ENCODE measurements at places on chromosomes 2 and 18.

GRCh38 chr2:69740502-69740951 lies 1.4 kb upstream of the ANXA4 start:
- DNase-seq: no peak

DNA sequence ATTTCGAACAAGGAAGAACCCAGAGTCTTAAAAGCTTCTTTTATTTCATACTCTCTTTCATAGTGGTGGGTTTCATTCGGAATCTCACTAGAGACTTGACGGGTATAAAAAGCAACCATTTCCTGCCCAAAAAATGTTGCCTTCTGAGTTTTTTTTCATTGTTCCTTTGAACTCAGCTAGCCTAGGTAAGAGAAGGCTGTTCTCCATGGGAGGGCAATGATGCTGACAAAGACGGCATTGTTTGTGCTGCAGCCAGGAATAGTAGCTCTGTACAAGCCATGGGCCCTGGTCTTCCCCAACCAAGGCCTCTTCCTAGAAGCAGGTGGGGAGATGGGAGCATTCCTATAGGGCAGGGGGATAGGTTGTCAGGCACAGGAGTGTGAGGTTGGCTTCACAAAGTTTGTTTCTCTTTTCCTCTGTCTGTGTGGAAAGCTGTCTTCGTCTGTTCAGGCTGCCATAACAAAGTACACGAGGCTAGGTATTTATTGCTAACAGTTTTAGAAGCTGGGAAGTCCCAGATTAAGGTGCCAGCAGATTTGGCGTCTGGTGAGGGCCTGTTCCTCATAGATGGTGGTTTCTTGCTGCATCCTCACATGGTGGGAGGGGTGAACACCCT lies 405.1 kb downstream of the NBAS start:
- DNase-seq: no peak

GRCh38 chr2:231883468-231883881 lies 42.7 kb downstream of the NPPC start:
- no peak for DNase-seq

DNA sequence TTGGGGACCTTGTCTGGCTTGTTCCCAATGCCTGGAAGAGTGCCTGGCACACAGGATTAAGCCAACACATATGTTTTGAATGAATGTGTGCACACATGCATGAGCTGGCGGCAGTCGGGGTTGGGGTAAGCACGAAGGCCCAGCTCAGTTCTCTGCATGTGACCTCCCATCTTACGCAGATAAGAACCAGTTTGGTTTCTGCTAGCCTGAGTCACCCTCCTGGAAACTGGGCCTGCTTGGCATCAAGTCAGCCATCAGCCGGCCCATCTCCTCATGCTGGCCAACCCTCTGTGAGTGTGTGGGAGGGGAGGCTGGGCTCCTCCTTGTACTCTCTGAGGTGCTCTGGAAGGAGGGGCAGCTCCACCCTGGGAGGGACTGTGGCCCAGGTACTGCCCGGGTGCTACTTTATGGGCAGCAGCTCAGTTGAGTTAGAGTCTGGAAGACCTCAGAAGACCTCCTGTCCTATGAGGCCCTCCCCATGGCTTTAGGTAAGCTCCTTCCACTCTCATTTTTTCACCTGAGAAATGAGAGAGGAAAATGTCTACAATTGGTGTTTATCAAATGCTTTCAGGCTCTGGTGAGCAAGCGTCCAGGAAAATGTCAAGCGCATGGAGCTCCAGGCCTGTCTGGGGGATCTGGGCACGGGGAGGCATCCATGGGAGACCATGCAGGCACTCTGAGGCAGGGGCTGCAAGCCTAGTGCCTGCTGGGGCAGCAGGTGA lies 9.7 kb upstream of the IL1RN start:
- DNase-seq: no peak

DNA sequence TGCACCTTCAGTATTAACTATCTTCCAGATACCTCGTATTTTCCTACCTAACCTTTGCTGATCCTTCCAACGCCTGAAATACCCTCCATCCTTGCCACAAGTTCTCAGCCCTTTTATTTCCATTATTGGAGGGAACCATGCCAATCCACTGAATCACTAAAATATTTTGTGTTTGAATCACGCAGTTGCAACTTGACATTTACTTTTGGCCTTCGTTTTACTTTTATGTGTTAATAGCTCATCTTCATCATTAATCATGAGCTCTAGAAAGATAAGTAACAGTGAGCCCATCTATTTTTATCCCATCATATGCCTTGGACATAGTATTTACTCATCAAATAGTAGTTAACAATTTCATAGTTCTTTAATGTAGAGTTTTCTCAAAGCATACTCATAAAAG lies 463.2 kb downstream of the THSD7B start:
- no peak for DNase-seq

GRCh38 chr2:242002944-242003343 lies 133.4 kb downstream of the RTP5 start:
- no peak for DNase-seq

DNA sequence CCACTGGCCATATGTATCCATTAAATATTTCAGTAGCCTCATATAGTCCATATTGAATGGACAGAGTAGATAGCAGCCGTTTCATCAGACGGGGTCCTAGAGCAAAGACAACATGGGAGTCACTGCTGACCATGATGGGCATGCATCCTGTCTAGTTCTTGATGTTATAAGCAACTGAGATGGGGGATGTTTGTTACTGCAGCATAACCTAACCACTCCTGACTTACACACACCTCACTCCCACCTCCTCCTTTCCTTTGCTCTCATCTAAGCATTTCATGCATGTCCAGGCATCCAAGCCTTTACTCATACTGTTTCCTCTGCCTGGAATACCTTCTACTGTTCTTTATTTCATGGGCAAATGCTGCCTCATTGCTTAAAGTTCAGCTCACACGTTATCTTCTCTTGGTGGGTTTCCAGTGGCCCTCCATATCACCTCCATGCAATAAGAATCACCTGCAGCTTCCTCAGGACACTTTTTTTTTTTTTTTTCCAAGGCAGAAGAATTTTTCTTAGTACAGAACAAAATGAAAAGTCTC lies 87.8 kb downstream of the DDX1 start:
- DNase-seq: no peak

- DNase-seq: no peak
These were observed 681 bp upstream of the NRP2 start for GRCh38 chr2:205681401-205682238.

GRCh38 chr2:48248251-48248933 lies 281.6 kb upstream of the STON1 start:
- DNase-seq: peak; percentile 61

- no peak for DNase-seq
These were observed 288.8 kb upstream of the CELF4 start for GRCh38 chr18:37854396-37854795.

DNA sequence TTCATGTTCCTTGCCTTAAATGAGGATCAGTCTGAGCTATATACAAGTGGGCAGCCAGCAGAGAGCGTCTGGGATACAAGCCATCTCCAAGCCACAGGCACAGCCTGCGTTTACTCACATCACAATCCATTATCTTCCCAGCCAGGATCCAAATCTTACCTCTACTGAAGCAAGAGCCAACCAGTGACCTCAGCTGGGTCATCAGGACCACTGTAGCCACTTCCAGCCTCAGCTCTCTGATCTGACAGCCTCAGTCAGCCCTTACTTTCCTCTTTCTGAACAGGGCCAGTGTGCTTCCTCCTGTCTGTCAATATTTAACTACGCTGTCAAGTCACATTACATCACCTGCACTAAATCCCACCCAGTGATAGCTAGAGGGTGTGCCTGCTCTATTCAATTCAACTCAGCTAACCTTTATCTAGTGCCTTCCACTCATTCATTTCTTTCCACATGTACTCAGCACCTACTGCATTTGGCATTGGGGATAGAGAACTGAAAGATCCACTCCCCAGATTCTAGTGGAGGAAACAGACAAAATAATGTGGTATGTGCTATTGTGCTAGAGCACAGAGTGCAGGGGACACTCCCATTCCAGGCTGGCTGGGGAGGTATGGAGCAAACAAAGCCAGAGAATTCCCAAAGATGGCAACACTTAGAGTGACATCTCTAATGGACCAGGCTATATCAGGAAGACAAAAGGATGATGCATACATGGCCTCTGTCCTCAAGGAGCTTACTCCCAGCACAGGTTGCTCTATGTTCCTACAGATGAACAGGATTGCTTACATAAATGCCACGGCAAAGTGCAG lies 146.5 kb downstream of the NCKAP5 start:
- DNase-seq: no peak

DNA sequence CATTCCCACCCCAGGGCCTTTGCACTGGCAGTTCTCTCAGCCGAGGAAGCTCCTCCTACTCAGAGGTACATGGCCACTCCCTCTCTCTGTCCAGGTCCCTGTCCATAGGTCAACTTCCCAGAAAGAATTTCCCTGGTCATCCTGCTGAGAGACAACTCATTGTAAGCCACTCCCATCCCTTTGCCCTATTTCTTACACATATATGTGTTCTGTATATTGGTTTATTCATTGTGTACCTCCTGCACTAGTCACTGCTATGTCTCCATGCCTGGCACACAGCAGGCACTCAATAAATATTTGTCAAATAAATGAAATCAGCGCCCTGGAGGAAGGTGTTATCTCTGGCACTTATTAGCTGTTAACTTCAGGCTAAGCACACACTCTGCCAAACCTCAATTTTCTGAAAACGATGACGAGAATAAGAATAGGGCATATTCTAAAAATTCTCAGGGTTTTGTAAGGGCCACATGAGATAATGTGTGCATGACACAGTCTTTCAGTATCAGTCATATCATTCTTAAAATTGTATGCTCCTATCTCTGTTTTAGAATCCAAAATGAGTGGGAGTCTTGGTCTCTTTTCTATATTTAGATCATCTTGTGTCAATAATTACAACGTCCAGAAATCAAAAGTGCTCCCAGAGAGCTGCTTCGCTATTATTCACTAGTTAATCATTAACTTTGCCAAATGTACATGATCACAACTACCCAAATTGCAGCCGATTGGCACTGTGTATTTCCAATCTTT lies 198.0 kb downstream of the ALK start:
- DNase-seq: no peak

DNA sequence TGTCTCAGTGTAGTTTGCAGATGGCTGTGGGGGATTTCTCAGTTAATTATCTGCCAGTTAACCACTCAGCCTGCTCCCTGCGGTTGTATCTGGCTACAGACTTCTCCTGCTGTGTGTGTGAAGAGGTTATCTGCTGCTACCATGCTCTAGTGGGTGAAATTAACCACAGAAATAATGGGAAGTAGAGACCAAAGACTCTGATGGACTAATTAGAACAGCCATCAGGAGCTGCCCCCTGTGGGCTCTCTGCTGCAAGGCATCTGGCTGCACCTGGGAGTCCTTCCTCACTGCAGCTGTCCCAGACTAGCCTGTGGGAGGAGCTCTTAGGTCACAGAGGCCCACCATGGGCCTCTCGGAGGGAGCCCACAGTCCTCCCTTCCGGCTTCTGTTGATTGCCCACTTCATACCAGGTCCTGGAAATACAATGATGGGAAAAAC lies 66.6 kb downstream of the CTIF start:
- DNase-seq: no peak

DNA sequence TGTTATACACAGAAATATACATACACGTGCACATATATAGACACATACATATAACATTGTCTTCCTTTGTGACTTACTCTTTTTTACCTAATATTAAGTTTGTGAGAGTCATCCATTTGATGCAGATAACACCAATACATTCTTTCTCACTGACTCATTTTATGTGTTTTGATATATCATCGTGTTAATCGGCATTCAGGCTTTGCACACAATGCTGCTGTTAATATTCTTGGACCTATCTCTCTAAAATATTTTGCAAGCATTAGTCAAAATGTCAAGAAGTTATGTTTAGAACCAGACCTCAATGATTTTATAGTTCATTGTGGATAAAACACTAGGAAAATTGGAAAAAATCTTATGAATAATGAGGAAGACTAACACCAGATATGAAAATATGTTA lies 441.1 kb downstream of the LRATD1 start:
- no peak for DNase-seq

GRCh38 chr2:74546004-74546403 lies 7.7 kb downstream of the LOXL3 start:
- no peak for DNase-seq

GRCh38 chr2:12168791-12169388 lies 422.5 kb downstream of the LPIN1 start:
- DNase-seq: no peak

DNA sequence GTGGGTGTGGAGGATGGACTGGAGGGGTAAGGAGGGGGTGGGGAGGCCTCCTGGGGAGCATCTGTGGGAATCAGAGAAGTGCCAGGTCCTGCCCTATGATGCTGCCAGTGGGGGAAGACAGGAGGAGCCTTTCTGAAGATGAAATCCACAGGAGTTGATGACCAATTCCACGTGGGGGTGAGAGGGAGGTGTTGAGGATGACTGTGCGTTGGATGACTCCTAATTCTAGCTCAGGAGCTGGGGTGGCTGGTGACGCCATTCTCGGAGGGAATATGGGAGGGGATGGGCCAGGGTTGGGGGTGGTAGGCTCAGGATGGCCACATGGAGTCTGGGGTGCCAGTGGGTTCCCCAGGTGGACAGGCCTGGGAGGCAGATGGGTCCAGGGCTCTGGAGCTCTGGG lies 32.3 kb downstream of the EMX1 start:
- DNase-seq: no peak

DNA sequence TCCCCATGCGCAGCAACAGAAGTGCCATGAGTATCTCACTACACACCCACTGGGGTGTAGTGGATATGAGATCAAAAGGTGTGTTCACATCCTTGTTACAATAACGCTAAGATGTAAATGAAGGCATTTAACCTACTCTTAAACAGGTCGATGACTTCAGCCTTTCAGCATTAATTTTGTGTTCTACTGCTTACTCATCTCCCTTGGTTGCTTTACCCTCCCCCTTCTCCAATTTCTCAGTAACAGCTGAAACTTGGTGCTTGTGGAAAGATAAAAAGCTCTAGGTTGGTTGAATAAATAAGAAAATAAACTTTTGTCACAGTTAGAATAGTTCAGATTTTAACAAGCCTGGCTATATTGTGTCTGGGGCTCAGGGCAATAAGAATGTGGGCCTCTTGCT lies 147.5 kb upstream of the SESTD1 start:
- no peak for DNase-seq

DNA sequence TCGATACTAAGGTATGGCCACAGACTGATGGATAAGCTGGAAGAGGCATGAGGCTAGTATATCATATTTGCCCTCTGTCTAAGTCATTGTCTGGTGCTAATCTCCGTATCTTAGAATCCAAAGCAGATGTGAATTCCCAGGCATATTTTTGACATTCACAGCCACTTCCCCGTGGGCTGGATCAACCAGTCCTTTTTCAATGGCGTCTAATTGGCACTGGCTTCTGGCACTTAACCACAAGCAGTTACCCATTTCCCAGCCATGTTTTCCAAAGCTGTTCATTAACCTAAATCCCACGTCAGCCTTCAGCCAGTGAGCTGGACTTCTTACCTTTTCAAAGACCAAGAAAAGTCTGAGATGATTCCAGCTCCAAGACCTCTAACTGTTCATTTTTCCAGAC lies 20.7 kb upstream of the ZNF407 start:
- no peak for DNase-seq

- DNase-seq: no peak
These were observed 109.6 kb downstream of the TAF4B start for GRCh38 chr18:26335571-26336487.

DNA sequence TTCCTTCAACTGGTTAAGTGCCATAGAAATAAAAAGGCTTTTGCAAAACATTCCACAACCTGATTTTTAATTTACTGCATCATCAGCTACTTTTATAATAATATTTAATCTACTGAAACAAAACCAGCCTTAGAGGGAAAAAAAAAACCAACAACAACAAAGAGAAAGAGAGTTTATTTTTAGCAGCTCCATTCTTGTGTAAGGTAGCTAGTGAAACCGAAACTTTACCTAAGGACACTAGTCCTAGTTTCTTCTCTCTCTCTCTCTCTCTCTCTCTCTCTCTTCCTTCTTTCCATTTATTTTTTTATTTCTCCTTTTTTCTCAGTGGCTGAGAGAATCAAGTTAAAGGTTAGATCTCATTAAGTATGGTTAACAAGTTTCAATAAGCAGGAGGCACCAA lies 21.4 kb downstream of the EN1 start:
- DNase-seq: no peak
